ENCODE measurements at places on chromosomes 16 and 17. TPM values are rescaled to one million over a fixed set of nuclear protein-coding genes. Genes with fewer than 3 reads are reported as not detected.
A peak's percentile ranks its signal among the peaks of the same experiment; 100 is the strongest.

- DNase-seq = no peak
Measured at GRCh38 chr16:88494335-88495154, 41.5 kb downstream of the ZFPM1 start.

- peak; percentile 64 for DNase-seq
Measured at GRCh38 chr16:1610071-1610898, 1.6 kb downstream of the IFT140 start.

- no peak for DNase-seq
Measured at GRCh38 chr16:84922351-84923120, 88.8 kb downstream of the ZDHHC7 start.

DNA sequence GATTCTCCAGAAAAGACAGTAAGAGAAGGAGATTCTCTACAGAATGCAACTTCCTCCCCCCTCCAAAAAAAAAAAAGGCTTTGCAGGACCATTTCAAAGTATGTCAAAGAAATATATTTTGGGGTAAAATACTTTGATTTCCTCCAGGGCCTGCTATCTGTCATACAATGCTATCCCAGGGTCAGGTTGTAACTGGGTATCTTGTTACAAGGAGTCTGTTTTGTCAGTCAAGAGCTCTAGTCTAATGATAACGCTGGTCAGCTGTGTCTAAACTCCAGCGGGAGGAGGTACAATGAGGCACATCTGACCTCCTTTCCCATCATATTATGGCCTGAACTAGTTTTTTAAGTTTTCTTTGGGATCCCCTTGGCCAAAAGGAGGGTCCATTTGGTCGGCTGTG is 408.4 kb upstream of the CDH5 start:
- DNase-seq = no peak

DNA sequence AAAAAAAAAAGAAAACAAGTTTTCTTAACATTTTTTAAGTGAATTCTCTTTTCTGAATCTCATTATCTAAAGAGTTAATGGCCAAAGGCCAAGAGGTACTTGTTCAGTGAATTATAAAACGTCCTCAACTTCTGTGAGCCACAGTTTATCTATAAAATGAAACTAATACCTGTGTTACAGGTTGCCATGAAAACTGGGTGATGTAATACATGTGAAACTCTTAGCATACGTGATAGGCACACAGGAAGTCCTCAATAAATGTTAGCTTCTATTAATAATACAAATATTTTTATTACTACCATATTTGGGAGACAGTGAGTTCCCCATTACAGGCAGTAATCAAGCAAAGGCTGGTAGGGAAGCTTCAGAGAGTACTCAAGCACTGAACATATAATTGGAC is 13.5 kb upstream of the INPP5K start:
- no peak for DNase-seq

GRCh38 chr17:29299031-29299430 is 5.1 kb upstream of the NUFIP2 start:
- DNase-seq = no peak

Gene LRRC37B
- 23.3 TPM for total RNA-seq

GRCh38 chr17:70089513-70090148 is 14.6 kb downstream of the KCNJ16 start:
- DNase-seq = no peak
